Stimulated activated CD8-positive, alpha-beta memory T cell treated with anti-CD3 and anti-CD28 coated beads, Interleukin-4, amount 100 ng/mL, for 24 hours (primary cell): ENCODE measurements at places on chromosomes 6 and 20.
A peak's percentile ranks its signal among the peaks of the same experiment; 100 is the strongest.

DNA sequence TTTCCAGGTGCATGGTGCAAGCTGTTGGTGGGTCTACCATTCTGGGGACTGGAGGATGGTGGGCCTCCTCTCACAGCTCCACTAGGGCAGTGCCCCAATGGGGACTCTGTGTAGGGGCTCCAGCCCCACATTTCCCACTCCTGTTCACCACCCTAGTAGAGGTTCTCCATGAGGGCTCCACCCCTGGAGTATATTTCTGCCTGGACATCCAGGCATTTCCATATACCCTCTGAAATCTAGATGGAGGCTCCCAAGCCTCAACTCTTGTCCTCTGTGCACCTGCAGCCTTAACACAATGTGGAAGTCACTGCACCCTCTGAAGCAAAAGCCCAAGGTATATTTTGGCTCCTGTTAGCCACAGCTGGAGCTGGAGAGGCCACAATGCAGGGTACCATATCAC, 393.5 kb downstream of the RNGTT start:
- DNase-seq, result no peak

GRCh38 chr6:102520966-102521365, 1127.5 kb downstream of the GRIK2 start:
- no peak for DNase-seq

- peak; percentile 93 for DNase-seq
Observed at GRCh38 chr6:33248932-33249731, 22.5 kb downstream of the VPS52 start.

GRCh38 chr6:148677594-148678476, 69.0 kb upstream of the UST start:
- DNase-seq, result no peak

DNA sequence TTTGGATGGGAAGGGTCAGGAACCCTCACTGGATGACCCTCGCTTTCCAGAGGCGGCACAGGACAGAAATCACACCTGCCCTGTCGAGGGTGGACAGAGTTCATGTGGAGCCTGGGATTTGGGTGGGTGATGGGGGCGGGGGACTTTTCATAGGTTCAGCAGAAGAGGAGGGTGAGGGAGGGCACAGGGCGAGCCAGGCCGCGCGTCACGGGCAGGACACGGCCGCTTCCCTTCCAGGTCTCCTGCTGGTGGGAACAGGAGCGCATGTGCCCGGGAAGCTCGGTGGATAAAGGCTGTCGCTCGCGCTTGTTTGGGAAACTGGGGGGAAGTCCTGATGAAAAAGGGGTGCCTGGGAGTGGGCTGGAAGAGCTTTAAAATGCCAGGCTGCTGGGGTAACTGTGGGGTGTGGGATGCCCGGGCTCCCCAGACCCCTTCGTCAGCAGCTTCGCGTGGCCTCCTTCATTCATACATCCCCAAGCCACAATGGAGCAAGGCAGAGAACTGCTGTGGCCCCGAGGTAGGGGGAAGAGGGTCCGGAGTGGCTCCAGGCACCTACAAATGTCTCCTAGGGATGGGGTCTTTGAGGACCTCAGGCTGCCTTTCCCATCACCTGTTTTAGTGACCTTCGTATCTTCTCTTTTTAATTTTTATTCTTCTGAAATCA, 102.2 kb downstream of the DACT2 start:
- DNase-seq, result no peak

DNA sequence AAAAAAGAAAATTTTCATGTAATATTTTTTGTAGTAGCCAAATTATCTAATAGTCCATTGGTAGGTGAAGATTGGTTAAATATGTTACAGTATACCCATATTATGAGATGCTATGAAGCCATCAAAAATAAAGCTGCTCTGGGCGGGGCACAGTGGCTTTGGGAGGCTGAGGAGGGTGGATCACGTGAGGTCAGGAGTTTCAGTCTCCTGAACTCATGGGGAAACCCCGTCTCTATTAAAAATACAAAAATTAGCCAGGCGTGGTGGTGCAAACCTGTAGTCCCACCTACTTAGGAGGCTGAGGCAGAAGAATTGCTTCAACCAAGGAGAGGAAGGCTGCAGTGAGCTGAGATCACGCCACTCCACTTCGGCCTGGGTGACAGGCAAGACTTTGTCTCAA, 360.5 kb downstream of the KIF16B start:
- DNase-seq, result no peak

DNA sequence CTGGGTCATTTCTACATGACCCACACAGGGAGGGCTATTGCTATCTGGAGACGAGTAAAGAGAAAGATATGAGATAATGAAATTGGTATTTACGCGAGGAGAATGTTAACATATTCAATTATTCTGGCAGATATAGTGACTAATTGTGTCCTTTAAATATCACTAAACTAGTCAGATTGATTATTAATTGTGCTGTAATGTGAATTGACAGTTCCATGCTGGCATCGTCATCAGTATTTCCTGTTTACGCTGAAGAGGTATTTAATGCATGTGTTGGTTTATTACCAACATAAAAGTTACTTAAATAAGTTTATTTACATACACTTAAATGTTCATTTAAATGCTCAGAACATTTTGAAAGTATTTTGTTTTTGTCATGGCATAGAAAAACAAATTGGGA, 35.7 kb upstream of the OGFRL1 start:
- DNase-seq, result no peak

DNA sequence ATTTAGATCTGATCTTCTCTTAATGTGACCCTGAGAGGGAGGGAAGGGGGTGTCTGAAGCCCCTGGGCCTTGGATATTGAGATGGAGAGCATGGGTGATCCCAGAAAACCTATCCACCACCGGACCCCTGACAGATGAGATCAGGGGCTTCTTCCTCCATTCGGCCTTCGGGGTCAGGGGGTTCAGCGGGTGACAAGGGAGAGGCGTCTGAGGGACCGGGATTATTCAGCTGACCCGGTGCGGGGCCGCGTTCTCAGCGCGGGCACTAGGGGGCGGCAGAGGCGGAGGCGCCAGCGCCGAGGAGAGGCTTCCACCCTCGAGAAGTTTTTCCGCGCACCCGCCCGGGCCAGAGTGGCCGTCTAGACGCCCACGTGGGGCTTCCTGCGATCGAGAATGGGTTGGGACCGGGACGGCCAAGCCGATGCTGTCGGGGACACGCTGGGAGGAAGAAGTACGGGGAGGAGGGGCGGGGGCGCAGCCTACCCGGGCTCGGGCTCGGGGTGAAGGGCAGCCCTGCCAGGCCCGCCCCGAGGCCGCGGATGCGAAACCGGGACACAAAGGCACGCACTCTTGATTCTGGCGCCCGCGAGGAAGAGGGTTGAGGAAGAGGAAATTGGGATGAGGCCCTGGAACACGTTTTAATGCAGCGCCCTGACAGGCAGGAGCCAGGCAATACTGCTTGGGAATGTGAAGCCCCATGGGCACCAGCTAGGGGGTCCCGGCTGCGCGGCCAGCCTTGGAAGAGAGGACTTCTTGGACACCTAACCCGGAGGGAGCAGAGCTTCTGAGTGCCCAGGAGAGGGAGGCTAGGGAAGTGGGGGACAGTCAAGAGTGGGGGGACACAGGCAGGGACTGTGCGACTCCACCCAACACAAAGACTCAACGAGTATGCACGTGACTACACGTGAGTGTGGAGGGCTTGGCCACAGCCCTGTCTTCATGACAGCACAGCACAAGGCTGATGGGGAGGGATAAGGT, 30.6 kb downstream of the COL11A2 start:
- DNase-seq, result peak; percentile 73

DNA sequence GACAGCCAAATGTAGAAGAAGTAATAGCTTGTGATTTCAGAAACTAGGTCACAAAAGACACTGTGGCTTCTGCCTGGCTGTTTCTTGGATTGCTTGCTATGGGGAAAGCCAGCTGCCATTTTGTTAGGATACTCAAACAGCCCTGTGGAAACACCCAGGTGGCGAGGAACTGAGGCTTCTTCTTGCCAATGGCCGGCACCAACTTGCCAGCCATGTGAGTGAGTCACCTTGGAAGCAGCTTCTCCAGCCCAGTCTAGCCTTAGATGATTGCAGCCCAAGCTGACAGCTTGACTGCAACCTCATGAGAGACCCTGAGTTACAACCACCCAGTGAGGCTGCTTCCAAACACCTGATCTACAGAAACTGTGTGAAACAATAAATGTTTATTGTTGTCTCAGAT, 11.9 kb upstream of the KIAA1755 start:
- DNase-seq, result no peak

GRCh38 chr6:1047981-1048541, 263.8 kb upstream of the FOXQ1 start:
- DNase-seq, result no peak

DNA sequence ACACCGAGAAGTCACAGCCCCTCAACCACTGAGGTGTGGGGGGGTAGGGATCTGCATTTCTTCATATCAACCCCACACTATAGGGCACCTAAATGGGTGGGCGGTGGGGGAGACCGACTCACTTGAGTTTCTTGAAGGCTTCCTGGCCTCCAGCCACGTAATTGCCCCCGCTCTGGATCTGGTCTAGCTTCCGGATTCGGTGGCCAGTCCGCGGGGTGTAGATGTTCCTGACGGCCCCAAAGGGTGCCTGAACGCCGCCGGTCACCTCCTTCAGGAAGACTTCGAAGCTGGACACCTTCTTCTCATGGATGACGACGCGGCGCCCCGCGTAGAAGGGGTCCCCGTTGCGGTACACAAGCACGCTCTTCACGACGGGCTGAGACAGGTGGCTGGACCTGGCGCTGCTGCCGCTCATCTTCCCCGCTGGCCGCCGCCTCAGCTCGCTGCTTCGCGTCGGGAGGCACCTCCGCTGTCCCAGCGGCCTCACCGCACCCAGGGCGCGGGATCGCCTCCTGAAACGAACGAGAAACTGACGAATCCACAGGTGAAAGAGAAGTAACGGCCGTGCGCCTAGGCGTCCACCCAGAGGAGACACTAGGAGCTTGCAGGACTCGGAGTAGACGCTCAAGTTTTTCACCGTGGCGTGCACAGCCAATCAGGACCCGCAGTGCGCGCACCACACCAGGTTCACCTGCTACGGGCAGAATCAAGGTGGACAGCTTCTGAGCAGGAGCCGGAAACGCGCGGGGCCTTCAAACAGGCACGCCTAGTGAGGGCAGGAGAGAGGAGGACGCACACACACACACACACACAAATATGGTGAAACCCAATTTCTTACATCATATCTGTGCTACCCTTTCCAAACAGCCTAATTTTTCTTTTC, at the start of gene DCDC2:
TSS of gene DCDC2 (minus strand) at position 724 of the 883 bp plus-strand sequence. CDS start at position 415, 309 bp downstream.
- DNase-seq, result no peak

- no peak for DNase-seq
Observed at GRCh38 chr20:45993197-45993951, 15.3 kb upstream of the MMP9 start.

DNA sequence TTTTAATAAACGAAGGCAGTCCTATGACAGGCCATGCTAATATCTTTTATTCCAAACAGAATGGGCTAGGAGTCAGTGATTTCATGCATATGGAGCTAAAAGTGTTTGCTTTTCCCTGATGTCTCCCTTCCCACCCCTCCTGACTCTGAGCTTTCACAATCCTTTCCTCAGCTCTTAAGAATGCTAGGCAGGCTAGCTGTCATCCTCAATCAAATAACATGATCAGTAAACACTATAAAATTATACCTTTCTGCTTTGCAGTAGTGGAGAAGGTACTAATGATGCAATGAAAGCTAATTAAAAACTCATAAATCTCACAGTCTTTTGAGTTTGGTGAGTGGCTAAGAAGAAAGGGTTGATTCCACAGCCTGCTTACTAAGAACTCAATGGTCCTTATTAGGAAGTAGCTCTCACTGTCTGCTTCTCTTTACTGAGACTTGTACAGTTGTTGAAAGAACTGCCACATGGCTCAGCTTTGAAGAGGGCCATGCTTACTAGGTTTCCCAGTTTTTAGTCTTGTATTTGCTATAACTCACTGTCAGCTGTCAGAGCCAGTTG, 250.9 kb upstream of the JAG1 start:
- DNase-seq, result no peak

- DNase-seq, result no peak
Observed at GRCh38 chr20:24059174-24059573, 70.6 kb upstream of the GGTLC1 start.

DNA sequence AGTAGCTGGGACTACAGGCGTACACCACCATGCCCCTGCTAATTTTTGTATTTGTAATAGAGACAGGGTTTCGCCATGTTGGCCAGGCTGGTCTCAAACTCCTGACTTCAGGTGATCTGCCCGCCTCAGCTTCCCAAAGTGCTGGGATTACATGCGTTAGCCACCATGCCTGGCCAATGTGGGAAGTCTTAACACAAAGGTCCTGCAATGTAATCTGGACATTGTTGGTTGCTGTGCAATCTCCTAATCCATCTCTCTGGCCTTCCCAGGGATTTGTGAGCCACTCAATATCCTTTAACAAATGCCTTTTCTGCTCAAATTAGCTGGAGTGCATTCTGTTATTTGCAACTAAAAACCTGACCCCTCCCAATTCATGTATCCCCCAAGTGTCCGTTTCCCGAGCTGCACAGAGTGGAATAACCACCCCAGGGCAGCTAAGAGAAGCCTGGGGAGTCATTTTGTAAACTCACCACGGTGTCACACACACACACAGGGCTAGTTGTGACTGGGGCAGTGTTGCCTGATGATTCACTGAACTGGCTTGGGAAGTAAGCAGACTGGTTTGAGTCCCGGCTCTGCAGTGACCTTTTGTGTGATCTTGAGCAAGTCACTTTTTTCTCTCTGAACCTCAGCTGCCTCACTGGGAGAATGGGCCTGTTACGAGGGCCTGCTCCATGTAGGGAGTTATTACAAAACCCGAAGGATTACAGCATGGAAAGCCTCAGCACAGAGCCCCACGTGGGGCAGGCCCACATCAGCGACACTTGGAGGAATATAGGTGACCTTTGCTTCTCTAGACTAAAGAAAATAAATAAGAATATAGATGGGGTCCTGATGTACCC, 152.3 kb downstream of the ZMYND8 start:
- DNase-seq, result no peak

GRCh38 chr6:38495922-38496635, 143.7 kb downstream of the BTBD9 start:
- DNase-seq, result no peak

- no peak for DNase-seq
Observed at GRCh38 chr6:38302081-38302480, 337.6 kb downstream of the BTBD9 start.

- DNase-seq, result no peak
Observed at GRCh38 chr6:132719736-132720448, 6.0 kb upstream of the VNN1 start.

- no peak for DNase-seq
Observed at GRCh38 chr20:36093025-36093803, 61.3 kb upstream of the EPB41L1 start.

GRCh38 chr6:157164972-157165371, 158.3 kb downstream of the TMEM242 start:
- no peak for DNase-seq

DNA sequence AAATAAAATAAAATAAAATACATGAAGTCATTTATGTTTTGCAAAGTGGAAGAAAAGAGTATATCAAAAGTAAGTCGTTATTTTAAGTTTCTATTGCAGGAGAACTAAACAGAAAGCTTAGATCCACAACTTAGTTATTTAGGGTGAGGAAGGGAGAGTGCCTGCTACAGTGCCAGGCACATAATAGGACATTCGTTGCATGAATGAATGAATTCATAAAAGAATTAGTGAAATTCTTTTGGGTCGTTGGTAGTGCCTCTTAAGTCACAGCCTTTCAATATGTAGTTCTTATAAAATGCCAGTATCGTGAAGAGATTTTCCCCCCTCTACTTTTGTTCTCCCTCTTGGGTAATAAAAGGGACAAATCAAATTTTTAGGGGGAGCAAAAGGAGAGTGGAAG, 29.1 kb downstream of the SF3B5 start:
- no peak for DNase-seq

GRCh38 chr6:160029525-160029924, 60.6 kb downstream of the IGF2R start:
- DNase-seq, result no peak
